ENCODE measurements at places on chromosomes 12 and 14.
A peak's percentile ranks its signal among the peaks of the same experiment; 100 is the strongest.

DNA sequence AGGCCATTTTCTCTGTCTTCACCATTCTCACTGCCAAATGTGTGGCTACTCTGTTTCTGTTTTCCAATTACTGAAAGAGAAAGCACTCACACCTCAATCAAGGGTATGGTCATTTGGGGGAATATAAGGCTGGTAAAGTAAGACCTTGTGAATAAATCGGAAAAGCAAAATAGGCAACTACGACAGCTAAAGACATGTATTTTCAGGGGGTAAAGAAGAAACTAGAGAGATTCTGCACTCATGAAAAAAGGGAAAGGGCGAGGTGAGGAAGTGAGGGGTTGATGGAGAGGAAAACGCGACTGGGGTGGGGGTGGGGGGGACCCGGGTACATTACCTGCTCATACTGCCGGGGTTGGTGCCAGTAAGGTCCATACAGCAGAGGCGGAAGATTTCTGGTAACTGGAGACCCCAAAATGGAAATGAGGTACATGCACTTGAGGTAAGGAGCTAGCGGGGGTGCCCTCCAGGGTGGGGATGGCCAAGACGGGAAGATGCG lies 19.3 kb downstream of the CHD8 start:
- no peak for DNase-seq

DNA sequence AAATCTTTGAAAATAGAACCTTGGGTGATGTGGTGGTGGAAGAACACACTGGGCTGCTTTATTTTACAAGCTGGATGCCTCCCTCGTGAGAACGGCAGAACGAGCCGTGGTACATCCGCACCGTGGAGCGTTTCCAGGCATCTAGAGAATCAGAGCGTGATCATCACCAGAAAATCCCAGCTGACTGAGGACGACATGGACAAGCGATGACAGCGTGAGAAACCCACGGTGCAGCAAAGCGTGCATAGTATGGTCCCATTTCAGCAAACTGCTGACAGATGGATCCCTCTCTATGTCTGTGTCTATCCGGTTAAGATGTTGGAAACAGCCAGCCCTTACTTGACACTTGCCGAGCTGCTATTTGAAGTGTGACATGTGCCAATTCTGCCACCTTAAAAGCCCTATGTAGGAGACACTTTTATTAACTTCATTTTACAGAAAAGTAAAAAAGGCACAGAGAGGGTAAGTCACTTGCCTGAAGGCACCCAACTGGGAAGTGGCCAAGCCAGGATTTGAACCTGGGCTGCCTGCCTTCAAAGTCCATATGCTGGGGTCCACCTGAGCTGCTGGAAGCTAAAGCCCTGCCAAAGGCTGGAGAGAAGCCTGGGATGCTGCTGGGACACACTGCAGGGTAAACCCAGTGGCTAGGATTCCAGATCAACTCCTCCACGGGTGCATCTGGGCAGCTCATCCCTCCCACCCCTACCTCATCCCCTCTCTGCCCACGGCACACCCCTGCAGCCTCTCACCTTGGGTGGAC lies 14.9 kb downstream of the SCARB1 start:
- no peak for DNase-seq

GRCh38 chr12:121786440-121786825 lies 7.1 kb downstream of the RHOF start:
- DNase-seq: no peak

- no peak for DNase-seq
These were observed 10.1 kb upstream of the CACNA2D4 start for GRCh38 chr12:1928439-1929121.

DNA sequence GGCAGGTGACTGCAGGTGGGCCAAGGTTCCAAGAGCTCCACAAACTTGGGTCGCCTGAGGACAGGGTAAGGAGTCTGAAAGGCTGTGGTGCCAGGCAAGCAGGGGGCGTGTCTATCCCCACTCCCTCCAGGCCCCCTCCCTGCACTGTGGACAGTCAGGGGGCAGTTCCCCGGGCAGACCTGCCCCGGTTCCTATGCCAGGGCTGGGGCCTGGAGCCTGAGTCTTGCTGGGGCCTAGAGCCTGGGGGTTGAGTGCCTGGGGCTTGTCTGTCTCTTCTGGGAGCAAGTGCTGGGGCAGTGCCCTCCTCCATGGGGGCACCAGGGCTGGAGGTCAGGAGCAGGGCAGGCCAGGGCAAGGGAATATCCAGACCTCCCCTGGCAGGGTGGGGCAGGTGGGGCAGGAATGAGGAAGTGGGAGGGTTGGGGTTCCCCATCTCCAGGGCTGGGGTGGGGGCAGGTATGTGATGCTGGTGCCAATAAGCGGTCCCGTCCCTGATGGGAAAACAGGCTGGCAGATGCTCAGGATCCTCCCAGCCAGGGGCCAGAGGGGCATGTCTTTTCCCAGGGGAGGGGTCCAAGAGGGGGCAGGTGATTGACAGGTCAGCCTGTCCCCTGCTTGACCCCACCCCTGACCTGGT lies 11.9 kb upstream of the TNFAIP2 start:
- no peak for DNase-seq

- no peak for DNase-seq
These were observed 3.6 kb downstream of the TTC5 start for GRCh38 chr14:20302042-20302755.

- DNase-seq: no peak
These were observed 34.5 kb upstream of the NFYB start for GRCh38 chr12:104172570-104172947.

- DNase-seq: peak; percentile 45
These were observed 845 bp upstream of the AHNAK2 start for GRCh38 chr14:104978746-104979691.

DNA sequence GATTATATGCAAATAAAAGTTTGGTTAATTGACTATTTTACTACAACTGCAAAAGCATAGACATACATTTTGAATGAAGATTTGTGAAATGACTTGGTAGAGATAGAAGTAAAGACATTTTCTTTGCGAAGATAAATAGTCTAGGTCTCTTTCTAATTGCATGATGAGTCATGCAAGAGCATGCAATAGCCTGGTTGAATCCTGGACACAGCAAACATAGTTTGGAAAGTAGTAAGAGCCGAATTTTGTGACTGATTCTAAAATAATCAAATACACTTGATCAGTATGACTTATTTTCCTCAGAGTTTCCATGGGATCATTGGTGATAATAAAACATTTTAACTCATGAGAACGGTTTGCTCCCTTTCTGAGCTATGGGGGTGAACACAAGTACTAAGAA lies 27.7 kb upstream of the CAND1 start:
- DNase-seq: peak; percentile 43

GRCh38 chr14:92653162-92653651 lies 95.2 kb downstream of the LGMN start:
- DNase-seq: no peak

DNA sequence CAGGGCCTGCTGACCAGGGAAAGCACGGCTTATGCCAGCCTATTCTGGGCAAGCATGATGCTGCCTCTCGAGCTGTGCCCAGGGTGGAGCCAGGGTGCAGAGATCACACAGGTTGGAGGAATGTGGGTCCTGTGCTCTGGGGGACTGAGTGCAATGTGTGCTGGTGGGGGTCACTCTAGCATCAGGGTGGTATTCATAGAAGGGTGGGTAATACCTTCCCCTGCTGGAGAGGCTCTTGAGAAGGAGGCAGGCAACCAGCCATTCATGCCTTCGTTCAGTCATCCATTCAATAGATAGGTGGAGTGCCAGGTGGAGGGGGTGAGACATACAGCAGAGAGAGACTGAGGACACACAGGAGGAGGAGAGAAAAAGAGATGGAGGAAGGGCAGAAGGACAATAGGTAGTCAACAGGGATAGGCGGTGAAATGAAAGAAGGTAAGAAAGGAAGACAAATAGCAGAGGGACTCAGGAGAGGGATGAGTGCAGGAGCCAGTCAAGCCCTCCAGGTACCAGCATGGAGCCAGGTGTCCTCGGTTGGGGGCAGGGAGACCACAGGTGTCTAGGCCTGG lies 5.2 kb upstream of the ZNF385A start:
- no peak for DNase-seq

- DNase-seq: no peak
These were observed 413.7 kb downstream of the PCNX1 start for GRCh38 chr14:71320734-71321573.

DNA sequence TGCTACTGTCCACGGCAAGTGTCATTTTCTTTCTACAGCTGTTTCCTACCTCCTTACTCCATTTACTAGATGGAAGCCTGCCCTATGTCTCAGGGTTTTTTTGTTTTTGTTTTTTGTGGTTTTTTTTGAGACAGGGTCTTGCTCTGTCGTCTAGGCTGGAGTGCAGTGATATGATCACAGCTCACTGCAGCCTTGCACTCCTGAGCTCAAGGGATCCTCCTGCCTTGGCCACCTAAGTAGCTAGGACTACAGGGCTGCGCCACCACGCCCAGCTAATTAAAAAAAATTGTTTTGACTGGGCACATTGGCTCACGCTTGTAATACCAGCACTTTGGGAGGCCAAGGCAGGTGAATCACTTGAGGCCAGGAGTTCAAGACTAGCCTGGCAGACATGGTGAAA lies 14.7 kb downstream of the TUBA1A start:
- no peak for DNase-seq

- DNase-seq: no peak
These were observed 74.0 kb upstream of the MDM1 start for GRCh38 chr12:68406134-68406576.

GRCh38 chr14:36767603-36768281 lies 106.1 kb downstream of the PAX9 start:
- peak; percentile 44 for DNase-seq

DNA sequence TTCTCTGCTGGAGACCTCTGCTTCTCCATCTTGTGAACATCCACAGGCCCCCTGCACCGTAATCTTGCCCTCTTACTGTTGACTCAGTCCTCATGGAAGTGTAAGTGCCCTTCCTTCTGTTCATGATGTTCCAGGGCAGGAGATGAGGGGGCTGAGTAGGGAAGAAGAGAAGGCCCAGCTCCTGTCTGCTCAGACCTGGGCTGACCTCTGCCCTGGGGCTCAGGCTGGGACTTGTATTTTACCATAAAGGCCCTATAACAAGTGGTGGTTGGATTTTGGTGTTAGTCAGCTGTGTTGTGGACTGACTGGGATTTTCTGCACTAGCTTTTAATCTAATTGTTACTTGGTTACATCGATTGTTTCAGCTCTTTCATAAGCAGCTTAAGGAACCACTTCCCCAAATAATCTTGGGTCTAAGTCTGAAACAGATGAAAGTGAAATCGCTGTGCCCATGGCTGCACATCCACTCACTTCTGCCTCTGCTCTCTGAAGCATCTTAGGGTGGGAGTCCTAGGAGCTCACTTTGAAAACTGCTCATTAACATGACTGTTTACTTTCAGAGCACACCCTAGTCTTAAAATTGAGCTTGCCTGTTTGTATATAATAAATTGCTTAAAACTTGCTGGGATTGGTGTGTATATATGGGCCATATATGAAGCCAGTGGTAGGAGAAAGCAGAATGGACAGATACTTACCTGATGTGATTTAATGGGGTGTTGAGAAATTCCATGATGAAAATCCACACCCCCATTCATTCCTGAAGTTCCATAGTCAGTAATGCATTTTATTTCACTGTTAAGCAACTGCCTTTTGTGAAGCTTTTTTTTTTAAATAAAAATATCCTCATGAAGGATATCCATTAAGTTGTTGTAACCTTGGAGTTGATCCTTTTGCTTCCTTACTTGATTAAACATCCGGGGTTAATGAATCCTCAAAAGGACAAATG lies 17.7 kb downstream of the C12orf71 start:
- no peak for DNase-seq

DNA sequence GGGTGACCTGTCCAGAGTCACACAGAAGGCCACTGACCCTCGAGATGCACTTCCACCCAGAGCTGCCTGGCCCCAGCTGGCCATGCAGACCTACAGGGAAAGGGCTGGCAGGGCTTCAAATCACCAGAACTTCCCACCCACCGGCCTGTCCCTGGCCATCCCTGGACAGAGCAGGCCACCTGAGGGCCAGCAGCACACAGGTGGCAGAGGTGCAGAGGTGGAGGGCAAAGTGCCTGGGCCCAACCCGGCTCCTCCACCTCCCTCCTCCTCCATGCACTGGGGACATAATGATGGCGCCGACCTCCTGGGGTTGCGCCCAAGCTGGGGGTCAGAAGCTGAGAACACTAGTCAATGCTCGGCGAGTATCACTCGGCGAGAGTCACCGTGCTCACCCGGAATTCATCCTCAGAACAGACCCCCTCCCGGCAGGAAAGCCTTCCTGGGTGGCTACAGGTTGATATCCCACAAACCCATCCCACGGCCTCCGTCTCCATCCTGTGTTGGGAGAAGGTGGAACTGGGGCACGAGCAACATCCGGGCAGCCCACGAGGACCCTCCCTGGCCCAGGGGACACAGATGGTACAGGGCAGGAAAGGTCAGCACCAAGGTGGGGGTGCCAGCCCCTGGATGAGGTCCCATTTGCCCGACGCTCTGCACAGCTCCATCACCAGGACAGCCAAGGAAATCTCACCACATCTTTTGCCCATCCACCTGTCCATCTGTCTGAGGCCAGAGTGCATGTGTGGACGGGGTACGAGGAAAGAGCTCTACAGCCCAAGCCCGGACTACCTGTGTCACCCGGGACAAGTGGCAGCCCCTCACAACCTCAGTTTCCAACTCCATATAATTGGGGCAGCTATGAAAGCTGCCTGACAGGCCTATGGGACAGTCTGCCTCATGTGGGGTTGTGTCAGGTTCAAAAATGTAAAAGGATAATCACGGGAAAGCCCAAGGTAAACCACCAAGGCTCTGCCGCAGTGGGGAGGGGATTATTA lies 10.8 kb downstream of the BEGAIN start:
- no peak for DNase-seq

- DNase-seq: no peak
These were observed 157.1 kb downstream of the NTF3 start for GRCh38 chr12:5589054-5589453.

GRCh38 chr14:33786091-33786825 lies 164.6 kb downstream of the EGLN3 start:
- DNase-seq: no peak

DNA sequence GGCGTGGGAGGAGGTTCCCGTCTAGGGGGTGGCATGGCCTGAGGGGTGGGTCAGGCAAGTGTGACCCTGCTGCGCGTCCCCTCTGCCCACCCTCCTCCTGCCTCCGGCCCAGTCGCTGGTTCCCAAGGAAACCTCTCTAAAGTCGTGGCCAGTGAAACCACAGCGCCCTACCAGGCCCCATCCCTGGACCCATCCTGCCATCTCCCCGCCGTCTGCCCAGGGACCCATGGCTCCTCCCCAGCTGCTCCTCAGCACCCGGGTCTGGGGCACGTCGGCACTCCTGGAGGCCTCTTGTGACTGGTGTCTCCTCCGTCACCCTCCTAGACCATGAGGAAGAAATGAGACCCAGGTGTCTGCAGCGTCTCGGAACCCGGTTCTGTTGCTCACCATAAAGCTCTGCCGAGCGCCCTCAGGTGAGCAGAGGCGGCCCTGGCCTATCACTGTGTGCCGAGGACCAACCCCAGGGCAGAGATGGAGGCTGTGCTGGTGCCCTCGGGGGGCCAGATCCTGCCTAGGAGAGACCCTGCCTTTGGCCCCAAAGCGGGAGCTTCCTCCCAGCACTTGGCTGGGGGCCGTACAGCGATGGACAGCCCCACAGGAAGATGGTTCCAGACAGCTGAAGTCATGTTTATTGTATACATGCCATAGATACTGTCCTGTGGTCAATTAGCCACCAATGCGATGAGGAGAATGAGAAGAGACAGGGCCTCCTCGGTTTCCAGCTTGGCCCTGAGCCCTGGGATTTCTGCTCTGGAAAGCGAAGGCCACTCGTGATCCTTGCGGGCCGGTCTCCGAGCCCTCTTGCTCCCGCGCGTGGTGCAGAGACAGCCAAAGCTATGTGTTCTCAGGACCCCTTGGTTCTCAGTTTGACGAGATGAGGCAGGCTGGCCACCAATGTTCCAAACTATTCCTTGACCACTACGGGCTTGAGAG lies 222.5 kb upstream of the RTL1 start:
- no peak for DNase-seq
